Cortex of kidney (tissue), 1 donor: ENCODE measurements at places on chromosomes 6 and 20.

DNA sequence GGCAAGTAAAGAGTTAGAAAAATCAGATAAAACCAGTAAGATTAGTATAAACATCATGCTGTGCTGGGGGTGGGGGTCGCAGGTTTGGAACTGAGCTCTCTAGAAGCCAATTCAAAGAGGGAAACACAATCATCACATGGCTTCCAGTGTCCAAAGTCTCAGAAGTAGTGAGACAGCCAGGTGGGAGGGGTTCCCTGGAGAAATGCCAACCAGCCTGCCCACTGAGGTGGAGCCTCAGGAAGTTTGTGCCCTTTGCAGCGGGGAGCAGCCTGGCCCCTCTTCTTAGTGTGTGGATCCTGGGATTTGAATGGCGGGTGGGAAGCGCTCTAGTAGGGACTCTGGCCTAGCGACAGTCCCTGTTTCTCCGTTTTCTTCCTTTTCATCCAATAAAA is 21.4 kb downstream of the C6orf15 start:
- DNase-seq = no peak

DNA sequence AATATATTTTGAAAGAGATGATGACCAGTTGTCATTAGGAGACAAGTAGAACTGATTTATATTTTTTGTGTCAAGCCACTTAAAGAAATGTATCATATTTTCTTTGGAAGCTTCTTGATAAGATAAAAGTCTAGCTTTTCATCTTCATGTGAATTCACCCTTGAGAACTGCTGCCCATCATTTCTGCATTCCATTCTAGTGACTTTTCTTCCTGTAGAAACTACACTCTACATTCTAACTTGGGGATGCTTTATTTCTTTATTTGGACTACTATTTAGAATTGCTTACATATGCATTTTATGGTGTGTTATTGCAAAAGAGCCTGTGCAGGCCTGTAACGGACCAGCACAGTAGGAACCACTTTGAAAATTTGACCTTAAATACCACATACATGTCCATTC is 335.0 kb upstream of the KCNQ5 start:
- no peak for DNase-seq

GRCh38 chr20:5234158-5234557 is 82.6 kb downstream of the PROKR2 start:
- no peak for DNase-seq

DNA sequence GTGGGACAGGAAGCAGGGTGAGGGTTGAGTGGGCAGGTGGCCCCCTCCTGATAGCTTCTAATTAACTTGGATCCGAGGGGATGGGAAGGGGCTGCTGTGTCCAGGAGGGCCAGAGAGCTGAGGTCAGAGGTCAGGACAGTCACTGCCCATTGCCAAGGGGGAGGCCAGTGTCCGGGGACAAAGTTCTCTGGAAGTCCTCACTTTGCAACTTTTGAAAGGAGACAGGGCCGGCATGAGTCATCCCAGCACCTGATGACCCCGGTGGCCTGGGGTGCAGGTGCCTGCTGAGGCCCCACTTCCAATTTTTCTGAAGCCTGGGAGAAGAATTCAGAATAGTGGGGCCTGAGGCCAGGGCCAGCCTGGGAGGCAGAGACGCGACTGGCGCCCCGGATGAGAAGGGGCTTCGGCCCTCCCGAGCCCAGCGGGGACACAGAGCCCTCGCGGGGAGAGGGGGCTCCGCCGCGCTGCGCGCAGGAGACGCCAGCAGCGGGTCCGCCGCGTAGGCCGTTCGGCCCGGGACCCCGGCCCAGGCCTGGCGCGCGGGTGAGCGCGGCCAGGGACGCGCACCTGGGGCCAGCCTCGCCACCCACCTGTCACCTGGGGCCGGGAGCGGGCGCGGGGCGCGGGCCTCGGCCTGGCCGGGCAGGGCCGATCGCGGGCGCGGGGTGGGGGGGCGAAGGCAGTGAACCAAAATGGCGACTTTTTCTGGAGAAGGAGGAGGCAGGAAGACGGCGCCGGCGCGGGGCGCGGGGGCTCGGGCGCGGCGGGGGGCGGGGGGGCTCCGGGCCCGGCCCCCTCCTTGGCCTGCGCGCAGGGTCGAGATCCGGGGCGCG is 586 bp downstream of the ZNF512B start:
- DNase-seq = no peak

GRCh38 chr20:50498071-50498776 is 12.0 kb upstream of the PTPN1 start:
- no peak for DNase-seq

GRCh38 chr6:165184192-165184979 is 125.0 kb downstream of the C6orf118 start:
- DNase-seq = no peak

- no peak for DNase-seq
These were observed 59.0 kb downstream of the QRSL1 start for GRCh38 chr6:106688177-106688951.
